Dermis microvascular lymphatic vessel endothelial cell (primary cell): ENCODE measurements at places on chromosomes 1 and 21.

DNA sequence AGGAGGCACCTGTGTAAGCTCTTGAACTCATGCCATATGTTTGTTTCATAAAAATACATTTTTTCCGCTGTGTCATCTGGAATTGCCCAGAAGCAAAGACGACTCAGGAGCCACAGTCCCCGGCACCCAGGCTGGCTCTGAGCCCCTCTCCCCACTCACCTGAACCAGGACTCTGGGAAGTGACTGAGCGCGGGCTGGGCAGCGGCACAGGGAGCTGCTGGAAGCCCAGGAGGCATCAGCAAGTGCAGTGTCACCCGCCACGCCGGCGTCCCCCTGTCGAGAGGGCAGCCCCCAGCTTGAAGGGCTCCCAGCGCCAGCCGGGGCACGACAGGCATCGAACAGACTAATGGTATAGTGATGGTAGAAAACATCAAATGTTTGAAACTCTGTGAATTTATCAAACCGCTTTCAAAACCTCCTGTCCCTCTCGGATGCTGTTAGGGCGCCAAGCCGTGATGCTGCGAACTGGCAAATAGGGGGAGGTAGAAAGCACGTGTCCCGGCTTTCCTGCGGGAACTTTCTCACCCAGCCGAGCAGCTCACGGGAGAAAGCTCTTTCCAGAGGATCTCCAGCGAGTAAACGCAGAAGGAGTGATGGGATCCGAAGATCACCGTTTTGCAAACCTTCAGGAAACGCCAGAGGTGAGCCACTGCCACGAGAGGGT is 57.8 kb upstream of the COL18A1 start:
- no peak for DNase-seq

- no peak for DNase-seq
These were observed 880.2 kb downstream of the LTN1 start for GRCh38 chr21:28112511-28112910.

DNA sequence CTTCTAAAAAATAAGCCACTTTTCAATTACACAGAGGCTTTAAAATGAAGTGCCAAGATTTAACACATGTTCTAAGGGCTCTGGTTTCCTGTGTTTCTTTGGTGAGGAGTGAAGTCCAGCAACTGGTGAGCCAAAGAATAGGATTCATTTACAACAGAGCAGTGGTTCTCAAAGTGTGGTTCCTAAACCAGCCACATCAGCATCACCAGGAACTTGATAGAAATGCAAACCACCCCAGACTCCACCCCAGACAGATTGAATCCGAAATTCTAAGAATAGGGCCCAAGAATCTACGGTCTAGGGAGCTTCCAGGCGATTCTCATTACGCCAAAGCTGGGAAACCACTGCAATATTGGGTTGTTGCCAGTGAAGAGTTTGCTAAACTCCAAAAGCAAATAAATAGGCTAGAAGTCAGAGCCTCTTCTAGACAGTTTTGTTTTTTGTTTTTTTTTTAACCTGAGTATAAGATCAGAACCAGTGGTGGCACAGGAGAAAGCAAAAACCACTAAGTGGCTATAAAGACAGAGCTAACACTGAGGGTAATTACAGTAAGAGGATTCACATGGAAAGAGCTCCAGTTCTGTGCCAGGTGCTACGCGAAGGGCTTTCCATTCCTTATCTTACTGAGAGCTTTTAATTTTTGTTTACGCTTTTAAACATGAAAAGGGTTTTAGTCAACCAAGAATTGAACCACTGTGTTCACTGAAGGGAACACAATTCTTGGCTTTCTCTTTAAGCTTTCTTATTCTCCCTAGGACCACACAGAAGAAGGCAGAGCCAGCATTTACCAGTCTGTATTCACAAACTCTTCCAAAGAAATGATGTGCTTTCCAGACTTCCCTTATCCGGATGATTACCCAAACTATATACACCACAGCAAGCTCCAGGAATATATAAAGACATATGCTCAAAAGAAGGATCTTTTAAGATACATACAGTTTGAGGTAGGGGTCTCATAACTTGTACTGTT is 42.4 kb upstream of the FMO2 start:
- DNase-seq, result peak; percentile 79

GRCh38 chr1:232282498-232282897 is 347.4 kb downstream of the SIPA1L2 start:
- DNase-seq, result no peak

- DNase-seq, result no peak
These were observed 87.4 kb downstream of the ADGRL4 start for GRCh38 chr1:78919150-78919549.

DNA sequence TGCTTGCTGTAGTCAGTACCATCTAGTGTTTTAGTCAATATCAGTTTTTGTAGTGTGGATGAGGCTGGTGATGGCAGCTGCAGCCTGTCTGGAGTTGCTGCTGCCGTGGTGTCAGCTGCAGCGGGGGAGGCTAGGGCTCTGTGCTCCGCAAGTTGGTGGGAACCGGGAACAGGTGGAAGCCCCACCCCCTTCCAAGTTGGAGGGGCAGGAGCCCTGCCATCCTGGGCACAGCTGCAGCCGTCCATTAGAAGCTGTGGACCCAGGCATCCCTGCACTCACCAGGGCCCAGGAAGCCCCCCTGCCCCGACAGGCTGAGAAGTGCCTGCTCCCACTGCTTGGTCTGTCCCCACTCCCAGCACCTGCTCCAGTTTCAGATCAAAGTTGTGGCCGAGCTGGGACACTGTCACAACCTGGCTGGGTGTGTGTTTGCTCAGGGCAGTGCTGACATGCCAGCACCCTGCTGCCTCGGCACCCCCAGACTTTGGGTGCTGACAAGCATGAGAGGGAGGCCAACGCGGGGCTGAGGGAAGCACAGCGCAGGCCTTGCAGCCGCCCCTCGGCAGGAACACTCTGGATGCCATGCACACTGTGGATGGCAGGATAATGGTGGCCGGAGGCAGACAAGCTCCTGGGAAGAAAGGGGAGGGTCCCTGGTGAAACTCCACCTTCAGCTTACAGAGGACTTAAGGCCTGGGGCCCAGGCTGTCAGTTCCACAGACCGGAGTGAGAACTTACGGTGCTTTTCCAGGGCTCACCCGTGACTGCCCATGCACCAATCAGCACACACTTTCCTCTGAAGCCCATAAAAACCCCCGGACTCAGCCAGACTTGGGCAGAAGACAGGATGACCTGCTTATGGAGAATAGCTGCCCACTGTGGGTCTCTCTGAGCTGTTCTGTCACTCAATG is 86.9 kb downstream of the ADARB1 start:
- DNase-seq, result no peak

DNA sequence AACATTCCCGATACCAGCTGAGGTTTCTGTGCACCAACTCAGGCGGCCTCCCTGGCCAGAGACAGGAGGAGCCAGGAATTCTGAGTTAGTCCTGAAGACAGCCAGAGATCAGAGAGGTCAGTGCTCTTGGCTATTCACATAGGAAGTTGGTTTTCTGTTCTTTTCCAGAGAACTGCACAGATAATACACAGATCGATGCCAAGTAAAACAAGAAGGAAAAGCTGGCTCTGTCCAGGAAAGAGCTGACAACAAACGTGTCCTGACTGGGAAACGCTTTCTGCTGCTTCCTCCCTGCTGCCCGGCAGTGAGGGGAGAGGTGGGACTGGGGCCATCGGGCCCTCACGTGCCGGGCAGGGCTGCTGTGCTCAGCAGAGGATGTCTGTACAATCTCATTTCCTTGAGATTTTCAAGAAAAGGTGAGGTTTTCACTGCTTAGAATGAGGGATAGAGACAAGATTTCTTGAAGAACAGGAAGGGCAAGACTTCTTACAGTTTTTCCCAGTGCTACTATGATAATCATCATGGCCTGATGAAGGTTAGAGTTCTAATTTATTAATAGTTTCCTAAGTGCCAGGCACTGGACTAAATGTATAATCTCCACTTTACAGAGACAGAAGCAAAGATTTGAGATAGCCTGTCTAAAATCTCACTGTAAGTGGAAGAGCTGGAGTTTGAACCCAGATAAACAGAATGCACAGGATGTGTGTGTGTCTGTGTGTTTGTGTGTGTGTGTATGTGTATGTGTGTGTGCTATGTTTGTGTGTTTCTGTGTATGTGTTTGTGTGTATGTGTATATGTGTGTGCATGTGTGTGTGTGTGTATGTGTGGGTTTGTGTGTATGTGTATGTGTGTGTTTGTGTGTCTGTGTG is 211.0 kb upstream of the RAB4A start:
- DNase-seq, result peak; percentile 83

DNA sequence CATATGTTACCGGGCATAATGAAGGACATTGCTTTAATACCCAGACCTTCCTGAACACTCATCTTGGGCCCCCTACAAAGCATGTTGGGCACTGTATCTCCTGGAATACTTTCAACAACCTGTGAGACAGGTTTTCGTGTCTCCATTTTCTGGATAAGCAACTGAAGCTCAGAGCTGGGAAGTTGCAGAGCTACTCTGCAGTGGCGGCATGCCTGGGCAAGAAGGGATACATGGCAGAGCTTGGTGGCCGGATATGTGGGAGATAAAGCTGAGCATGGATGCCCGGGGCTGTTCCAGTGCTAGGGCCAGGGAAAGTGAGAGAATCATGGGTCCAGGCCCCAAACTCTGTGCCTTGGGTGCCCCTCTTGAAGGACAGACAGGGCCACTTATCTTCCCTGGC is 71.6 kb upstream of the KCND3 start:
- DNase-seq, result no peak

GRCh38 chr1:23108918-23109533 is 59.6 kb downstream of the LUZP1 start:
- DNase-seq, result no peak
